Fibroblast of skin of right quadriceps (primary cell): ENCODE measurements at places on chromosomes 1 and 21.

GRCh38 chr1:86352086-86352485 is 44.0 kb downstream of the ODF2L start:
- peak; percentile 48 for DNase-seq

GRCh38 chr1:228753786-228754360 is 18.6 kb downstream of the RHOU start:
- DNase-seq, result peak; percentile 56

DNA sequence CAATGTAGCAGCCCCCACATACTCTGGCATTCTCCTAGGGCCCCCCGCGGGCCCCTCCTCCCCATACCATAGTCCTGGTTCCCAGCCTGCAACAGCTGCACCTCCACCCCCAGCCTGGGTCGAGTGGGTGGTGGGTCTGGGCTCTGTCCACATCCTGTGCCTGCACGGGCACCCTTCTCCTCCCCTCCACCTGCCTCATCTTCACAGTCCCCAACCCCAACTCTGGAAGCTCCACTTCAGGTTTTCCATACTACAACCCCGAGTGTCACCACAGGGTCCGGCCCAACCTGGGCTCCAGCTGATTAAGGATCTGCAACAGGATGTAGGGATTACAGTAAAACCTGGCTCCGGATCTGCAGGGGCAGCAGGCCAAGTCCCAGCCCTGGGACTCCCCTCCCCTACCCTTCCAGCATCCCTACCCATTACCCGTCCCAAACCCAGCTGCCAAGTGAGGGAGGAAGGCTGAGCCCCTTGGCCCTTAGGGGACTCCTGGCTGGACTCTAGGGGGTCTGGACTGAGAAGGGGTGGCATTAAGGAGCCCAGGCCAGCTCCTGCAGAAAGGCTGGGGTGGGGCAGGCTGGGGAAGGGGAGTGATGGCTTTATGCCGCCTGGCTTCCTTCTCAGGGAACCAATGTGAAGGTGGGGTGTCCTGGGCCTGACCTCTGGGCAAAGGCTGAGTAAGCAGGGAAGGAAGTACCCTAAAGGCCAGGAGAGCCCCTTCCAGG is 116.8 kb downstream of the CASZ1 start:
- peak; percentile 65 for DNase-seq

DNA sequence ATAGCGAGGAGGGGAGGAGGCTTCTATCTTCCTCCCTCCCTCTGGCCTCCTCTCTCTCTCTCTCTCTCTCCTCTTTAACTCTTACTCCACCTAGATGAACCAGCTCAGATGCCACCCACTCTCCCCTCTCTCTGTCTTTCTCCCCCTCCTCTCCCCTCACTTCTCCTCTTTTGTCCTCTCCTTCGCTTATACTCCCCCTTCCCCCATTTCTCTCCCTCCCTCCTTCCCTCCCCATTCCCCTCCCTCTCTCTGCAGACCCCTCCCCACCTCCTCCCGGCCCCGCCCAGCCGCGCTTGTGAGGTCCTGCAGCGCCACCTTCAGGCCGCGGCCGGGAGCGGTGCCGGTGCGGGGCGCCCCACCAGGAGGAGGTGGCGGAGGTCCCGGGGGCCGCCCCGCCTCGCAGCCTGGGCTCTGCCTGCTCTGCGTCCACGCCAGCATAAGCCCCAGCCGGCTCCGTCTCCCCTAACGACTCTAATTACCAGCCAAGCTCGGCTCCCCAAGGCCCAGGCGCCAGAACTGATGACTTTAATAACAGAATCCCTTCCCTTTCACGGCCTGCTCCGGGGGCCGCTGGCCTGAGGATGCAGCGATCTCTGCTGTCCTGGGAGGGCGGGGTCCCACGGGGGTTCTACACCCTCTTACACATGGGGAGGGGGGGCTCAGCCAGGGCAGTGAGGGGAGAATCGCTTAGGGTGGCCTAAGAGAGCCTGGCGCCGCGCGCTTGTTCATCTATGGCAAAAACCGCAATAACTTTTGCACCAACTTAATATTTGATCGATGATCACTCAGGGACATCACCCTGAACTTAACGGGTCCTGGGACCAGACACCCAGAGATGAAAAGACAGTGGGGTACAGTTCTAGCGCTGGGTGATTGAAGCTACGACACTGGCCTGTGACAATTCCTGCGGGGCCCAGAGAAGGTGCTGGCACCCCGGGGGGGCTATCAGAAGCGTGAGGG is 637.3 kb downstream of the MATN1 start:
- DNase-seq, result peak; percentile 73

DNA sequence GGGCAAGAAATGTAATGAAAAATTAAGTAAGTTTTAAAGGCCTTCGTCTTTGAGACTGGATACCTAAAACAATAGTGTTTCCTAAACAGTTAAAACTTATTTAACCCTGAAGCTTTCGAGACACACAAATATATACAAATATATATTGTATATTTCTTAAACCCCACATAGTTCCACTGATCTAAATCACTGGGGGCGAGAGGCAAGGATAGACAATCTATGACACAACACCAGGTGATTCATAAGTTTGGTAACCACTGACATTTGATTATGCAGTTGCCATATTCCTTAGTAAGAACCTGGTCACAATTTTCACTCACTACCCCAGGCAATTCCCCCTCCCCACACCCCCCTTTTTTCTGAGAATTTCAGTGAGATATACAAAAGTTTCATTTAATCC is 55.3 kb upstream of the BOLA1 start:
- DNase-seq, result peak; percentile 52

- no peak for DNase-seq
These were observed 23.6 kb downstream of the ZBTB18 start for GRCh38 chr1:244074559-244075171.

DNA sequence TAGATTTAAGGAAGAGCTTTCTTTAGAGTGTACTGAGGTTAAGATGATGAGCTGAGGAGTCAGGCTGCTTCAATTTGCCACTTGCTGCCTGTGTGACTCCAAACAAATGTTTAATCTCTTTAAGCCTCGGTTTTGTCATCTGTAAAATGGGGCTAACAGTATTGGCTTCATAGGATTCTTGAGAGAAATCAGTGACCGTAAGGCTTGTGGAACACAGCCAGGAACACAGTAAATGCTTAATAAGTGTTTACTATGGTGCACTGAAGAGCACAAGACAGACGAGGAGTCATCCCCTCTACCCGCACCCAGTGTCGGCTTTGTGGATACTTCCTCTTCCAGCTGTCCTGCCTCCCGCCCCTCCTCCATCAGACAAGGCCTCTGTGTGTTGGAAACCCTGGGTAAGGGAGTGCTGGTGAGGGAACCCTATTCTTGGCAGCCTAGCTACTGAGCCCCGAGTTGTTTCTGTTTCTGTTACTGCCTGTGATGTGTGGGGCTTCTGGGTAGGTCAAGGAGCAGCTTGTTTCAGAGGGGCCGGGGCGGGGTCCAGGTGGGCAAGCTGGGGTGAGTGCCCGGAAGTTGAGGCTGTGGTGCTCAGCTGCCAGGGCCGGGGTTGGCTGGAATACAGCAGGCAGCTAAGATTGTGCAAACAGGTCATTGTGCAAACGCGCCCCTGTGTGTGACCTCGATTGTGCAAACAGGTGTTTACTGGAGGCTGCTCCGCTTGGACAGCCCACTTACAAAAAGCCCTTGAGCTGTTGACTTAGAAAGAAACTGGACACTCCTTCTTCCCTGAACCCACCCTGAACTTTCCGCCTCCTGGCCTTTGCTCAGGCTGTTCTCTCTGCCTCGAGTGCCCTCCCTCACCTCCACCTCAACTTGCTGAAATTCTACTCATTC is 4.0 kb upstream of the CSF3R start:
- DNase-seq, result no peak

DNA sequence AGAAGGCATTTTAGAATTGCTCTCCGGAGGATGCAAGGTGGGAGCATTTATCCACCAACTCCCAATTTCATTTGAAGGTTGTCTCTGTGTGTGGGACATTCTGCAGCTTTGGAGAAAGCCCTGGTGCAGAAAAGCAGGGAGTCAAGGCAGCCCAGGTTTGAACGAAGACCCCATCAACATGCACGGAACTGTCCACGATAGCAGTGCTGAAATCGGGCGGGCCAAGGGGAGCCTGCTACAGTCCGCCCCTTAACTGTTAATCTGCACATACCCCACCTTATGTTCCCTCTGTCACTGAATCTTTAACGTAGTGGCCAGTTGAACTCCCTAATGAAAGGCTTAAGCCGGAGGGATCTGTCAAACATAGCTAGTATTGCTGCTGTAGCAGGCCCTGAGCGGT is 68.8 kb upstream of the C1orf174 start:
- no peak for DNase-seq

DNA sequence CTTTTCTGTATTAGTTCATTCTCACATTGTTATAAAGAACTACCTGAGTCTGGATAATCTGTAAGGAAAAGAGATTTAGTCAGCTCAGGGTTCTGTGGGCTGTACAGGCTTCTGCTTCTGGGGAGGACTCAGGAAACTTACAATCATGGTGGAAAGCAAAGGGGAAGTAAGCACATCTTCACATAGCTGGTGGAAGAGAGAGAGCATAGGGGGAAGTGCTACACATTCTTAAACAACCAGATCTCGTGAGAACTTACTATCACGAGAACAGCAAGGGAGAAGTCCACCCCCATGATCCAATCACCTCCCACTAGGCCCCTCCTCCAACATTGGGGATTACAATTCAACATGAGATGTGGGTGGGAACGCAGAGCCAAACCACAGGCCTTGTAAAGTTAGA is 37.9 kb upstream of the AHCTF1 start:
- no peak for DNase-seq

DNA sequence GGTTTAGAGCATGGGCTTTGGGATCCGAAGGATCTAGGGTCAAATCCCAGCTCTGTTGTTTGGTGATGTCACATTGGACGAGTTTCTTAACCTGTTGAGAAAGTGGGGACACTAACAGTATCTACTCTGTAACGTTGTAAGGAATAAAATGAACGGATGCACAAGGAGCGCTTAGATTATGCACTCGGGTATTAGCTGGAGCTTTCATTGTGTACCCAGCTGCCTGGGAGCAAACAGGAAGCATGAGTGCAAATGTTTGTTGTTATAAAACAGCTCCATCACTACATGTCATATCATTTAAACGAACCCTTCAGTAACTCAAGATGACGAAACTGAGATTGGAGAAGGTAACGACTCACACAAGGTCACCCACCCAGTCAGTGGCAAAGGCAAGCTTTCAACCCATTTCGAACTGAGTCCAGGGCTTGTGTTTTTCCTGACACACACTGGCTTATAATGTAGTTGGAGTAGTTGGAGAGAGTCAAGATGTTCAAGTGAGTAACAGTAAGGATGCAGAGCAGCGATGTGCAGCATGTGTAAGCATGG is 16.2 kb upstream of the SLC6A17 start:
- DNase-seq, result no peak
